ENCODE measurements at places on chromosomes 2 and 18.

- no peak for DNase-seq
Observed at GRCh38 chr2:9991221-9991620, 39.7 kb downstream of the GRHL1 start.

DNA sequence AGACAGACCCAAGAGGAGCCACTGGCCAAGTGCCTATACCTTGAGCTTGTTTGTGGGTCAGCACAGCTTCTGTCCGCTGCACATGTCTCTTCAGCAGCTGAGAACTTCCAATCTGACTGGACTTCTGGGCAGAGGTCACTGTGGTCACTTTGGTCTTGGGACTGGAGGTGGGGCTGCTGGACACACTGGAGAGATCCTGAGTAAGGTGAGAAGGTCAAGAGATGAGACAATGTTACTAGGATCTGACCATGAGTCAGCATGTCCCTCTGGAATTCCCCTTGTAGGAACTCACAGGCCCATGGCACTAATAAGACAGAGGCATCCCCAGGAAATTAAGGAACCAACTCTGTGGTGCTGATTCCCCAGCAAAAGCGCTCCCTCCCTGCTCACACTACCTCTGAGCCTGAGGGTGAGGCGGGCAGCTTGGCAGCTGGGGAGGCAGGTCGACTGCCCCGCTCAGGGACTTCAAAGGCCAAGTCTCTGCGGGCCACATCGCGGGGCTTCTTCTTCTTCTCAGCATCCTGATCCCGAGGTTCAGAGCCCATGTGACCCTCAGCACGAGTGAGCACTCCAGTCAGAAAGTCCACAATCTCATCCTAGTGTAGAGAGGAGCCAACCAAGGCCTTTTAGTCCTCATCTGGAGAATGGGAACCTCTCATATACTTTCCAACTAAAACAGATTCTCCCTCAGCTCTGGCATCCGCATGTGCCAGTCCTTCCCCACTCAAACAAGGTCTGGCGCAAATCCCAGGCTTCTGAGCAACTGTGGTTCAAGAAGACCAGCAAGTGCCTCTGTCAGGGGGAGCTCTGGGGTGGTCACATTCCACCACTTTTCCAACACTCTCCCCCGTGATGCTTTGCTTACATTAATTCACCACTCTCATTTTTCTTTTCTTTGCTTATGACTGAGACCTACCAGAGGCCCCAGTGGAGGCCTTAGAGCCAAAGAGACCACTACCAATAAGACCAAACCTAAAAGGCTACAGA lies 29.4 kb downstream of the KANSL3 start:
- DNase-seq = no peak

GRCh38 chr2:145597809-145598208 lies 1077.9 kb upstream of the ZEB2 start:
- DNase-seq = no peak

DNA sequence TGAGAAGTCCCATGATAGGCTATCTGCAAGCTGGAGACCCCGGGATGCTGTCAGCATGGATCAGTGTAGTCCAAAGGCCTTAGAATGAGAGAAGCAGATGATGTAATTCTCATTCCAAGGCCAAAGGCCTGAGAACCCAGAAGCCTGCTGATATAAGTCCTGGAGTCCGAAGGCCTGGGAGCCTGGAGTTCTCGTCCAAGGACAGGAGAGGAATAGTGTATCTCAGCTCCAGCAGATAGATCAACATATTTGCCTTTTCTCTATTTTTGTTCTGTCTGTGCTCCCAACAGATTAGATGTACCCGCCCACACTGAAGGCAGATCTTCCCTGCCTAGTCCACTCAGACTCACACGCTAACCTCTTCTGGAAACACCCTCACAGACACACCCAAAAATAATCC lies 454.9 kb upstream of the CHAC2 start:
- no peak for DNase-seq

GRCh38 chr2:241862093-241862492 lies 3.4 kb upstream of the PDCD1 start:
- DNase-seq = no peak

GRCh38 chr2:108910541-108911396 lies 78.3 kb downstream of the EDAR start:
- no peak for DNase-seq

- no peak for DNase-seq
Observed at GRCh38 chr2:191383486-191383885, 138.3 kb downstream of the MYO1B start.

- DNase-seq = no peak
Observed at GRCh38 chr2:236250286-236250685, 13.9 kb downstream of the ASB18 start.

DNA sequence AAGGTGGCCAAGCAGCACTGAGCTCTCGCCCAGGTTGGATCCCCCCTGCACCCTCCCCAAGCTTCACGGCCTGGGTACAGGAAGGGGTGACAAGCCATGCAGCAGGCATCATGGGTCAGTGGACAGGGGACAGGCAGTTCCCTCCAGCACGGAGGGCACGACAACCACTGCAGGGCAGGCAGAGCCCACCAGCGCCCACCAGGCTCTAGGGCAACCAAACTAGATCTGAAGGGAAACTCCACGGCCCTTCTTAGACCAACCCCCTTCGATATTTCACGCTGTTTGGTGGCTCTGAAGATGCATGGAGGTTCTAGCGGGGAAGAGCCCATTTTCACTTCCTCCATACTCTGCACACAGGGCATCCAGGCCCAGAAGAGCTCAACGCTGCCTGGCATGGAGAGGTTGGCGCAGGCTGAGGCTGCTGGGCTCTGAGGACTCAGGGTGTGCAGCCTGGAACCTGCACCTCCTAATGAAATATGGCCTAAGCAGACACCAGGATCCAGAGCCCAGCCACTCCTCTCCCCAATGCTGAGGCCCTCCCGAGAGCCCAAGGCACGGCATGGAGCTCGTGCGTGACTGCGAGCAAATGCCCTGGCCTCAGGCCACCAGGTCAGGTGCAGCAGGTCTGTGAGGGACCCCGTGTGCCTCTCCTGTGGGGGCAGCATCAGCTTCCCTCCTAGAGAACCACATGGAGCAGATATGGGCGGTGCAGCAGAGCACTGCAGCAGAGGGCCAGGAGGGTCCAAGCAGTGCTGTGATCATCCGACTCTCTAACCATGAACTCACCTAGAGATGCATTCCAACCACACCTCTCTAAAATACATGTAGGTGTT lies 8.7 kb upstream of the MTERF4 start:
- no peak for DNase-seq

- no peak for DNase-seq
Observed at GRCh38 chr2:239854596-239854995, 170.5 kb downstream of the NDUFA10 start.

DNA sequence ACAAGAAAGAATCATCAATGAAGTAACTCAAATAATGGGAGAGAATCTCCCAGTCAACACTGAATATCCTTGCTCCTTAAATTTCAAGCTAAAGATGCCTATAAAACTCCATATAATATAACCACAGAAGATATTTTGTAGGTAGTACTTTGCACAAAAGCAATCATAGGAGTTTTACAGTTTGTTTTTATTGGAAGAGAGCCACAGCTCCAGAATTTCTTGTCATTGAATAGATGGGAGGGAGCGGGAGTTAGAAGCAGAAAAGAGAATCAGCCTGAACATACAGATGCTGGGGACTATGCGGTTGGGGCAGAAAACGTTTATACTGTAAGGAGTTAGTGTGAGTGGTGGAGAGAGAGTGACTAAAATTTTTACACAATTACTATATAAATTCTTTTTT lies 18.3 kb upstream of the SMAD4 start:
- DNase-seq = no peak

DNA sequence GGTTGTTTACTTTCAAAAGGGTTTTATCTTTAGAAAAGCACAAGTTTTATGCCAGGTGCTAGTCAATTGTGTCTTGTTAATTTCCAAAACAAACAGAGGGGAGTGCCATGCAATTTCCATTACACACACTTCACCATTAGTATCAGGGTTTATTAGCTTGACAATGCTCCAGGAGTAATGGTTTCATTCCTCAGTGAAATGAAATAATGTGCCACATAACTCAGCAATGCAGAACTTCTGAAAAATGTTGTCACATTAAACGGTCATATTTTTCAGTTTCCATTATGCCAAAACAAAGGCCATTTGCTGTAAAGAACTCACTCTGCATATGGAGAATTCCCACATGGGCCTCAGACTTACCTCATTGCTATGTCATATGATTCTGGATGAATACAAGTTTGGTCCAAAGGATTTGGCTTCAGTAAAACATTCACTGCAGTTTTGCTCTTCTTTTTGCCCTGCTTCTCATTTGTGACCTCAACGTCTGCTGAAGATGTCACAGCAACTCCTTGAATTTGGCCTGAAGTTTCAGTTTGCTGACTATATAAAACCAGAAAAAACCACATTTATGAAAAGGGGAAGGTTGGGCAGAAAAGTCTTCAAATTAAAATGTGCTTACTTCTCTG lies 198.2 kb downstream of the SRBD1 start:
- no peak for DNase-seq

GRCh38 chr2:124315221-124315880 lies 290.3 kb downstream of the CNTNAP5 start:
- no peak for DNase-seq

DNA sequence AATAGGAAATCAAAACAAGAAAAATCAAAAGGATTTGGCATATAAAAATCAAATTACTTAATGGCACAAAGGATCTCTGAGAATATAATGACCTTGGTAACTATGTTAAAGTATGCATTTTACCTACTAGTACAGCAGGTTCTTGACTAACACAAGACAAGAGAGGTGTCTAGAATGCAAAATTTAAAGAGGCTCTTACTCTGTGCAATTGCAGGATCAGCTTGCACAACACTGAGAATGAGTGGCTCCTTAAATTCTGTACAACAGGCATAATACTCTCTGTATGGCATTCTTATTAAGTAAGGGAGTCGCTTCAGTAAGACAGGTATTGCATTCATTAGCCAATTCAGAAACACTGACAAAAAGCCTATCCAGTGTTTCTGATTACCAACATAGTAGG lies 72.6 kb downstream of the UGP2 start:
- DNase-seq = no peak

DNA sequence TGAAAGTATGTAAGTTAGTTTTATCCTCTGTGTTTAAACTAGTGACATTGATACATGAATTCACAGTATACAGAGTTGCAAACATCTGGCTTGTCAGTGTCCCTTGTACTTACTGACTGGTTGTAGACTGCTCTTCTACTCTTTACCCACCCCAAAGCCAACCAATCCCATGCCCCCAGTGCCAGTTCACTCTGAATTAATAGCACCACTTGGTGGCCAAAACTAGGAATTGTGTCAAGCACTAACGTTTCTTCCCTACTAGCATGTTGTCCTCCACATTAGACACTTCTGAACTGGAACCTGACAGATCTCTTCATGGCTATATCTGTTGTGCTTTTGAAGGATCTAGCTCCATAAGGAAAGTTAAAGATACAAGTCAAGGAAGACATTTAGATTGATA lies 27.2 kb upstream of the OTX1 start:
- DNase-seq = peak; percentile 32

- no peak for DNase-seq
Observed at GRCh38 chr2:27735263-27735904, 36.1 kb upstream of the MRPL33 start.

GRCh38 chr2:48851161-48851560 lies 95.6 kb upstream of the LHCGR start:
- DNase-seq = no peak

- no peak for DNase-seq
Observed at GRCh38 chr18:679516-679915, 22.1 kb downstream of the TYMS start.

DNA sequence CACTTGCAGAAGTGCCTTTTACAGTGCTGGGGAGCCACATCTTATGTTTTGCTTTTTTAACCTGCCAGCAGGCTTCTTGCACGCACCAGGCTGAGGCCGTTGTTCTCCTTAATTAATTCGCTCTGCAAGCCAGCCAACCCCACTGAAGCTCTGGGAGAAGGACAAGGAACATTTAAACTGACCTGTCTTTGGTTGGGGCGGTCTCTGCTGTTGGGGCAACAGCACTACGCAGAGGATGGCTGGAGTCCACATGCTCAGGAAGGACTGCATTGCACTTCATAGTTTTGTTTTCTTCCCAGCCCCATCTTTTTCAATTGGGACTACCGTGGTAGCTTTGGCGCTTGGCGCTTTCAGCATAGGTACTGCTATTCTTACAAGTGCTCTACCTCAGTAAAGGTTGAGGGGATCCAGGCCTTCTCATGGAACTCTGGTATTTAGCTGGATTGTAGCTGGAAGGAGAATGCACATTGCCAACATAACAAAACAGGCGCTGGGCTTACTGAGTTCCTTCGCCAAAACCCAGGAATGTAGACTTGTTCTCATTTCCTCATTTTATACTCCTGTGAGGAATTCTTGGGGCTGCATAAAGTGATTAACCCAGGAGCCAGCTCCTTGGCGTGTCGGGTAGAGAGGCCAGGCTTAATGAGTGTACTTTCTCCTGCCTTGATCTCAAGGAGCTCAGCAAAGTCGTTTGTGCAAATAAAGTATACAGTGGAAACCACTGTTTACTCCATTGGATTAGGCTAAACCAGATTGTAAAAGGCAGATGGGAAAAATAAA lies 146.2 kb downstream of the PRKCE start:
- no peak for DNase-seq
